CMK (cell line): ENCODE measurements at places on chromosomes 2 and 18.

- DNase-seq: no peak
Measured at GRCh38 chr2:231170055-231170454, 28.4 kb upstream of the ARMC9 start.

GRCh38 chr2:176291809-176292283 is 22.6 kb downstream of the MTX2 start:
- DNase-seq: no peak

DNA sequence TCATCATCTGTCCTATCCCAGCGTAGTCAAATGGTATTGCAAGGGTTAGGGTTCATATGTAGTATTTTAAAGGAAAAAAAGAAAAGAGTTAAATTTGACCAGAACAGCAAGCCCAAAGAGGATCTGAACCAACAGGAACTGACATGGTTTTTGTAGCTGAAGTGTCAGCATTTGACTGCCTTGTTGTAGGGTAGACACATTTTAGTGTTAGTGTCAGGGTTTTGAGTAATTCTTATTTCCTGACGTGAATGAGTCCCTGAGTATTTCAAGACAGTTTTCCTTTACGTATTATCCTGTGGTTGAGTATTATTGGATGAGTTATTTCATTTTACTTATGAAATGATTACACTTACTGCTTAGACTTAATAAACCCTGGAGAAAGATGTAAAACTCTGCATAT is 173.3 kb upstream of the ZEB2 start:
- DNase-seq: no peak

DNA sequence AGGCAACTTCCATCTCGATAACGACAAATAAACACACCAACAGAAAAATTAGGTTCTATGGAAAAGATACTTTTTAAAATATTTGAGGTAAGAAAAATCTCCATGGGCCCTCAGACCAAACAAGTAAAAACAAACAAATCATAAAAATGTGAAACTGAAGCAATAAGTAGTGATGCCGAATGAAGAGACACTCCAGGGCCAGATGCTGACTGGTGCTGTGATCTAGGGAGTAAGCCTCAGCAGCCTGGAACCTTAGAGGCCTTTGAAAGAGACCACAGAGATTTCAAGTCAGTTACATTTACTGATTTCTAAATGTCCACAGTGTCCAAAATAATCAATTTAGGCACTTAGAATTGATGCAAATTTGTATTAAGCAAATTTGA is 1144.7 kb downstream of the CNTNAP5 start:
- DNase-seq: no peak

- DNase-seq: no peak
Measured at GRCh38 chr2:106931717-106932335, 45.9 kb upstream of the ST6GAL2 start.

GRCh38 chr18:32668956-32669355 is 103.9 kb downstream of the KLHL14 start:
- no peak for DNase-seq

DNA sequence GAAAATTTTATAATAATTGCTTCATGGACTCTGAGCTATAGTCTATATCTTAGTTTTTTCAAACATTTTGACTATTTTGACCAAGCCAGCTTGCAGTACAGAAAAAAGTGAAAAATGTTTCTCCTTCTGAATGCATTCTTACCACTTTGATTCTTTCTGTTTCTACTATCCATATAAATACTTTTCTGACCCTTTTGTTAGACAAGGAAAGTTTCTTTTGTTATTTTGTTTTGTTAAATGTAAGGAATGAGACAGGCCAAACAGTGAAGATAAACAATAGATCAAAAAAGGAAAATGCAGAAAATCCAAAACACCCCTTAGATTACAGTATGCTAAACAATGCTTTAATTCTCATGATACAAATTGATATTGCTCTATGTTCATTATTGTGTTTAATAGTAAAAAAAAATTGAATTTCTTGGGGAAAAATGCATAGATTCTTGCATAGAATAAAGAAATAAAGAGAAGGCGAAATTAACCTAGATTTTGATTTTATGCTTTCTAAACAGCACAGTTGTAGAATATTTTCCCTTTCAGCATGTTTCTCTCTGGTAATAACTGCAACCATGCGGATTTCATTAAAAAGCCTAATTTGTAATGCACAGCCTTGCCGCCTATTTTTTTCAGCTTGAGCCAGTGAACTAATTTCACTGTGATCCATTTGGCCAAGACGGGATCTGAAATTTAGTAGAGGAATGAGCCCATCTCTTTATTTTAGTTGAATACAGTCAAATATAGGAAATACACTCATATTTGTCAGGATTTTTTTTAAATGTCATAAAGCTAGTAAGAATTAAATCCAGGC is 976 bp downstream of the TNFAIP6 start:
- DNase-seq: no peak

- no peak for DNase-seq
Measured at GRCh38 chr18:31373641-31374040, 2.9 kb upstream of the DSG4 start.

DNA sequence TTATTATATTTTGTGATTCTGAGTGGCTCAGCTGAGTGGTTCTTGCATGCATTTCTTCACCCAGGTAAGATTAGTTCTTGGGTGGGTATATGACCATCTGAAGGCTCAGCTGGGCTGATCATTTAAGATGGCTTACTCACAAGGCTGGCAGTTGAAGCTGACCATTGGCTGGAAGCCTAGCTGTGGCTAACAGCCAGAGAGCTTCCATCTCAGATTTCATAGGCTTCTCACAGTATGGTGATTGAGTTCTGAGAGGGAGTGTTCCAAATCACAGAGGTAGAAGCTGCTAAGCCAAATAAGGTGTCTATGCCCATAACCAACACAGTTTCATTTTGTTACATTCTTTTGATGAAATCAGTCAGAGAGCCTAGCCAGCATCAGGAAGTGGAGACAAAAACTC is 117.4 kb upstream of the RPRM start:
- DNase-seq: no peak

DNA sequence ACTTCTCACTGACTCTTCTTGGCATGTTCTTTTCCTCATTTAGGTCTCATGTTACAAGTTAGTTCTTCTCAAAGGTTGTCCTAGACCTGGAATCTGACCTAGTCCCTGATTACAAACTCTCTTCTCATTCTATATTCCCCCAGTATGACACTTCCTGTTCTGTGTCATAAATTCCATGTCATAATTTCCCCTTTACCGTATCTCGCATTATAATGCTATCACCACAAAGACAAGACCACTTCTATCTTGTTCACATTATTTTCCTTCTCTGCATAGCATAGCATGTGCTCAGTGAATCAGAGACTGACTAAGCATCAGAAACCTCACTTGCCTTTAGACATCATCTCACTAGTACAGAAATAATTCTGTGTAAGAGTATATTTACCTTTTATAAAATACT is 63.6 kb upstream of the CAVIN2 start:
- no peak for DNase-seq

DNA sequence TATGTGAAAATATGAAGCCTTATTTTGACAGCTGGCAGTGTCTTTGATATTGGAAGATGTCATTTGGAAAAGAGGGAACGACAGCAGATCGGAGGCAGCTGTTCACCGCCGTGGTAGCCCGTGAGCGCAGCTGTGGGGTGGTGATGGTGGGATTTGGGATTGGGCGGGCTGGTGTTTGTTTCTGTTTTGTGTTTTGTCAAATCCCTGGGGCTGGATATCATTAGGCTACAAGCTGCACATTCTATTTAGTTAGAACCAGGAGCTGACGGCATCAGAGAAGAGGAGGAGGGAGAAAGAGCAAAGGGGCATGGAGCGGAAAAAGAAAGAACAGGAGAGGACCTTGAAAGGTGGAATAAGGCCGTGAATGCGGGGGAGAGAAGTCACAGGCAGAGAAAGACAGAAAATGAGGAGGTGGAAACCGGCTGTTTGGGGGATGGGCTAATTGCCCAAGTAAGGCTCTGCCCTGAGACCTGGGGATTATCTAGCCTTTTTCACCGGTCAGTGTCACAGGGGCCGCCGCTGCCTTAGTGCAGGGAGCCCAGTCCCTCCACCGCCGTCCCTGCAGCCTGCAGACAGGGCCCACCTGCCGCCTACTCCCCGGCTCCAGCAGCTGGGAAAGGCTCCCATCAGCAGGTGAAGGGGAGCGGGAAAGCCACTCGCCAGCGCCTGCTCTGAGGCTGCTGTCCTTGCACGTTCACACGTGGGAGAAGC is 88.0 kb downstream of the ZCCHC2 start:
- DNase-seq: no peak

- DNase-seq: no peak
Measured at GRCh38 chr18:59448546-59448945, 89.5 kb upstream of the LMAN1 start.

GRCh38 chr2:227455200-227455599 is 16.8 kb upstream of the AGFG1 start:
- DNase-seq: no peak

- no peak for DNase-seq
Measured at GRCh38 chr2:65742977-65743376, 310.6 kb upstream of the SPRED2 start.

- DNase-seq: no peak
Measured at GRCh38 chr18:46894124-46894523, 23.2 kb downstream of the PIAS2 start.

GRCh38 chr18:49094136-49094535 is 143.4 kb upstream of the SMAD7 start:
- DNase-seq: no peak

GRCh38 chr2:189210250-189211087 is 30.9 kb upstream of the COL5A2 start:
- DNase-seq: no peak

- no peak for DNase-seq
Measured at GRCh38 chr2:67670747-67671183, 273.6 kb downstream of the ETAA1 start.

GRCh38 chr2:36578343-36579296 is 19.3 kb downstream of the FEZ2 start:
- DNase-seq: no peak

DNA sequence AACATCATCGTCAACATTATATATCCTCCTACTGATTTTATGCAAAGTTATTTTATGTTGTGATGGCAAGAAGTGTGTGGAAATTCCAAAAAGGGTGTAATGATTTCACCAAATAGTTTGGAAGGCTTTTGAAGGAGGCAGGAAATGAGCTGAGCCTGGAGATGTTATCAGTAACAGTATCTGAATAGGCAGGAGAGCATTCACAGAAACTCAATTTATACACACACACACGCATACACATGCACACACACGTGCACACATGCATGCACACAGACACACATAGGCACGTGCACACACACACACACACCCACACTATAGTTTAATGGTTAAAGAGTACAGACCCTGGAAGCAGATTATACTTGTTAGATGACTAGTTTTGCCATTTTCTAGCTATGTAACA is 47.3 kb downstream of the ARHGEF4 start:
- no peak for DNase-seq

- no peak for DNase-seq
Measured at GRCh38 chr18:8366656-8367055, 242.6 kb upstream of the RAB12 start.

GRCh38 chr2:191756761-191757160 is 78.8 kb downstream of the NABP1 start:
- no peak for DNase-seq

- no peak for DNase-seq
Measured at GRCh38 chr18:57956491-57956890, 87.5 kb upstream of the NEDD4L start.

DNA sequence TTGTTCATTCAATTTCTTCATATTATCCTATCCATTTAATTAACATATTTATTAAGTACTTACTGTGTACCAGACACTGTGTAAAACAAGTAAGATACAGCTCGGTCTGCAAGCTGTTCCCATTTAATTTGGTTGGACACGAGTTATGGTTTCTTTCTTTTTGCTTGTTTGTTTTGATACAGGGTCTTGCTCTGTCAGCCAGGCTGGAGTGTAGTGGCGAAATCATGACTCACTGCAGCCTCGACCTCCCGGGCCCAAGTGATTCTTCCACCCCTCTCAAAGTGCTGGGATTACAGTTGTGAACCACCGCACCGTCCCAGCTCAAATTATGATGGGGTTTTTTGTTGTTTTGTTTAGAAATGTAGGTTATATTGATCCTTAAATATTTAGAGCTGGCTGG is 9.0 kb downstream of the CYBRD1 start:
- no peak for DNase-seq

DNA sequence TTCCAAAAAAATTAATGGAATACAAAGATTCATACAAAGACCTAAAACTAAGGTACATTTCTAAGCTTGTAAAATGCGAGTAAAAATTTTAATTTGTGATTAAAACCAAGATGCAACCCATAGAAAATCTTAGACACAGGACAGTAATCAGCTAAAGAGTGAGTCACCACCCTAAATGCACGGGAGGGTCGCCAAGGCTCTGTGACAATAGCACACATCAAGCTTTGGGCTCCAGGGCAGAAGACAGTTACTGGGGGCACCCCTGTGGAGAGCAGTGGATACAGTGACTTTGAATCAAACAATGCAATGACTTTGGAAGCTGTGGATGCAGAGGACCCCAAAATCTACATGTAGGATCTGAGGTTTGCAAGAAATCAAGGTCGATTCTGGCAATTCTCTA is 7.5 kb downstream of the FLACC1 start:
- DNase-seq: no peak

- no peak for DNase-seq
Measured at GRCh38 chr18:10872304-10872703, 277.1 kb downstream of the PIEZO2 start.

GRCh38 chr2:205858275-205858674 is 176.0 kb downstream of the NRP2 start:
- DNase-seq: no peak

GRCh38 chr2:59025157-59025757 is 784.1 kb upstream of the FANCL start:
- peak; percentile 17 for DNase-seq

- DNase-seq: no peak
Measured at GRCh38 chr18:49704334-49704733, 109.0 kb downstream of the ACAA2 start.

DNA sequence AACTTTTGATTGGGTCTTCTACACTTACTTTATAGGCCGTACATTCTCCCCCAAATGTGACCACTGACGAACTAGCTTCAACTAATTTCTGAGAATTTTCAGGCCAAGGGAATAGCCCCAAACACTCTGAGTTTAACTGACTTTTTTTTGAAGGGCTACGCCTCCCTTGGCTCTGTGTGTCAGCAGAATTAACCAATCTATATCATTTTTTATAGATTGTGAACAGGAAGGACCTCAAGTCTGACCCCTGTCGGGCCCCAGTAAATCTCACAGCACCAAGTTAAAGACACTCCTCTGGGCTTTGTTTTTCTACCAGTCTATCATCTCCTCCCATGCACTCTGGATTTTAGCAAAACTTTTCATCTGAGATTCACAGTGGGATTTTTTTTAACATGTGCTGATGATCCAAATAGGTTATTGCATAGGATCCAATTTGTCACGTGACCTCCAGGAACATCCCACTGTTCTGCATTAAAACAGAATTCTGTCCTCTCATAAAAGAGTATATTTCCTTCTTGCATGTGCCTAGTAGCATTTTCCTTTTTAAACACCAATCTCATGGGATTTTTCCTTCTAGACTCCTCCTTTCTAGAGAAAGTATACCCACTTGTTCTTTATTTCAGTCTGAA is 307.1 kb downstream of the OSR1 start:
- no peak for DNase-seq

- no peak for DNase-seq
Measured at GRCh38 chr18:76997951-76998808, 134.4 kb downstream of the MBP start.
